ENCODE measurements at places on chromosomes 16 and 17.

- no peak for DNase-seq
Observed at GRCh38 chr17:31527606-31528005, 136.1 kb downstream of the RAB11FIP4 start.

DNA sequence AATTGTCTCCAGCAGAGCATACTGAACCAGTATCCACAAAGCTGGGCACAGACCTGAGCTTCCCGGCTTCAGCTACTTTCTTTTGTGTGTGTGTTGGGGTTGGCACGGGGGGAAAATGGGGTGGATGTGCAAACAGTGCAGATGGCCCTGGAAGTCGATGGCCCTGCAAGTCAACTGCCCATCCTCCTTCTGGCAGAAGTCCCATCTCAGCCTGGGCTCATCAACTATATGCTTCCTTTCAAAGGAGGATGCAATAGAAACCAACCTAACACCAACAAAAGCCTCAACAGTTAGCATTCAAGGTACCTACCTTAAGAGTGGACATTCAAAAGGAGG is 55.7 kb downstream of the SOX9 start:
- DNase-seq, result no peak

- no peak for DNase-seq
Observed at GRCh38 chr16:82033683-82034300, 1.3 kb upstream of the HSD17B2 start.

- no peak for DNase-seq
Observed at GRCh38 chr17:3008336-3009288, 54.8 kb downstream of the OR1D5 start.

DNA sequence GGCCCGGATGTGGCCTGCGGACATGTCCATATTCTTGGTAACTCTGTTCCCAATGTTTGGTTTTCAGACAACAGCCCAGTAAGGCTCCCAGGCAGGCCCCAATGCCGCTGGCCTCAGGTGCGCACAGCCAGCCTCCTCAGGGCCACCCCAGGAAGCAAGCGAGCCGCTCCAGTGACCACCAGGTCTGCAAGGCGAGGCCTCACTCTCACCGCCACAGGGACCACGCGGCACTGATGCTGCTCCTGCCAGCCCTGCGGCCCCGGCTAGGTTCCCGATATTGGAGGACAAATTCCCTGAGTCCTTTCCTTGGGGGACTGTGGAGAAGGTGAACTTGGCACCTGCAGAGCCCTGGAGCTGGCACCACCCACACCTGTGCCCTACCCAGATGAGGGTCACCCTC is 19.0 kb downstream of the PDIA2 start:
- no peak for DNase-seq

GRCh38 chr17:48843187-48843900 is 12.5 kb downstream of the CALCOCO2 start:
- no peak for DNase-seq

- DNase-seq, result no peak
Observed at GRCh38 chr16:17510567-17510966, 39.8 kb upstream of the XYLT1 start.

DNA sequence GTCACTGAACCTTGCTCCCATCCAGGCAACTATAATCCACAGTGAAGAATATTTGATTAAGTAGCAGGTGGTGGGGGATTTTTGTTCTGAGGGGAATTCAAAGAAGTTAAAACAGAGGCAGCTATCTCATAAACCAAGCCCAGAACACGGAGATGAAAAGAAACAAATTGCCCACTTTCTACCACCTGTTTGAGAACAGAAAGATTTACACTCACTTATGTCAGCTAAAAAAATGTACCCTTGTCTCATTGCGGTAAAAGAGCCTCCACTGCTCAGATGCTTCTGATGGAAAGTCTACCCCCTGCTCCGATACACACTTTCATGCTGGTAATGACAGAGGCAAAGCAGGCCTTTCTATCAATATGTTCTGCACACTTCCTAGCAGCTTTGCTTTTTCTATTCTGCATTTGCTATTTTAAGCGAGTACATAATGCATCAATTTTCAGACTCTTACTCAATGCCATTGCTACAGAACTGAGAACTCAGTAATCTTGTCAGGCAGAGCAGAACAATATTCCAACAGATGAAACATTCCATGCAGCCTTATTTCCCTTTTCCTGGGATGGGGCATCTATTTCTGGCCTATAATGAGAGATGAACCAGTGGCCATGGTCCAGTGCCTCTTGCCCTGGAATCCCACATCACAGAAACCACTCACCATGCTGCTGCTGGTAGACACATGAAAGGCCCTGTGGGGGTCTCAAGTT is 29.0 kb downstream of the CDK5R1 start:
- no peak for DNase-seq

Measured in central memory CD4-positive, alpha-beta T cell (primary cell).